NCI-H1694 (cell line): ENCODE measurements at places on chromosomes 2 and 18.

GRCh38 chr2:19272941-19273470 is 85.4 kb downstream of the OSR1 start:
- no peak for DNase-seq

- no peak for DNase-seq
Observed at GRCh38 chr2:9532421-9532820, 23.2 kb downstream of the ADAM17 start.

- no peak for DNase-seq
Observed at GRCh38 chr2:215712219-215712868, 276.5 kb upstream of the FN1 start.

- no peak for DNase-seq
Observed at GRCh38 chr18:11923450-11923849, 15.3 kb upstream of the MPPE1 start.

DNA sequence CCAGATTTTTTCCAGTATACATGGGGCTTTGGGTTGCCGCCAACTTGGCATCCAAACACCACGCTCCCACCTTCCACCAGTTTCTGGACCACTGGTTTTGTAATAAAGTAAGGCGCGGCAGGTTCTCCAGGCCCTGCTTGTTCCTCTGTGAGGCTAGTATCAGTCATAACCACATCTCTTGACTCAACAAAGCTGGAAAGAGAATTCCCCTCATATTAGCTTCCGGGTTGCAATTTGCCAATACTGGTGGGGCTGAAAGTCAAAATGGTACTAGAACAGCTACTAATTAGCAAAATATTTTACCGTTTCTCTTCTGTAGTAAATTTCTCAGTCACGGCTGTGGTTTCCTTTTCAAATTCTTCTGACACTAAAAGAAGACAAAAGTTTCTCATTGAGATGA is 25.0 kb downstream of the TTN start:
- no peak for DNase-seq

DNA sequence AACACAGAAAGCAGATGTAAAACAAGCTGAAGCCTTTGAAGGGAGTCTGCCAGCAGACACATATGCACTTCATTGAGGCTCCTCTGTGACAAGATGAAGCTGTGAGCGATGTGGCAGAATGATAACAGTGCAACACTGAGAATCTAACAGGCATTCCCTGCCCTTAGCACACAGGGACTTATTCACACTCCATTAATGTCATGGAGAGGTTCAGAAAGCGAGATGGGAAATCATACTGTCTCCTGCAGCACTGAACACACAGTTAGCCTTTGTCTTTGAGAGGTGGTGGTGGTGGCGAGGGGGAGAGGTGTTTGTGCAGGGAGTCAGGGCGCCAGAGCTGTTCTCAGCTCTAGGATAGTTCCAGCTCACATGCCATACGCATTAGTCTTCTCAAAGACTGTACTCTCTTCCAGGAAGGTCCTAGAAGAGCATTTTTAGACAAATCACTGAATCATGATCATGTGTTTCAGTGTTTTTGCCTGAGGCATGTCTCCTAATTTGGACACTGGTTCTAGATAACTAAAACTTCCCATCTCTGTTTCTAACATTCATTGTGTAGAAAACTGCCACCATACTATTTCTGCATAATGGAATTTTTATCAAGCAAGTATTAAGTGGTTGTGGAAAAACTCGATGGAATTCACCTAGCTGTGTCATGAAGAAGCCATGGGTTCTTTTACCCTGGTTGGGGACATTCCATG is 93.5 kb upstream of the ITGB6 start:
- DNase-seq, result no peak

GRCh38 chr18:35588995-35589394 is 7.5 kb downstream of the GALNT1 start:
- no peak for DNase-seq

- DNase-seq, result no peak
Observed at GRCh38 chr2:238523158-238524110, 96.7 kb downstream of the ASB1 start.

- no peak for DNase-seq
Observed at GRCh38 chr18:42977982-42978637, 137.4 kb downstream of the RIT2 start.

DNA sequence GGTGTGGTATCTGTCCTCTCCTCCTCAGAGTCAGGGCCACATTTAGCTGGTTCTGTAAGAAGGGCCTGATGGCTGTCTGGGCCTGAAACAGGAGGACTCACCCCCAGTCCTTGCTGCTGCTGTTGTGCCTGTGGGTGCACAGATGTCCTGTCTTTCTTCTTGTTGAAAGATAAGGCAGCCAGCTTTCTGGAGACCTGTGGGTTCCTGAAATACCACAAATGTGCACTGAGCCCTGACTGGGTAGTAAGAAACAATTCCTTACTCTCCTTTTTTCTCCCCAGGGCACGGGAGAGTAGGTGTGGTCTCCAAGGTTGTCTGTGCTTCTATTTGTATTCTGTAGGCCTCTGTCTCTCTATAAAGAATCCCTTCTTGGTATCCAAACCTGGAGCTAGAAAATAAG is 96.2 kb upstream of the DLX2 start:
- DNase-seq, result no peak

- no peak for DNase-seq
Observed at GRCh38 chr18:46343931-46344372, 239.8 kb downstream of the HAUS1 start.

GRCh38 chr2:37211212-37211611 is 14.9 kb downstream of the CEBPZOS start:
- DNase-seq, result no peak

- no peak for DNase-seq
Observed at GRCh38 chr2:232231554-232231953, 147.0 kb upstream of the ALPP start.

DNA sequence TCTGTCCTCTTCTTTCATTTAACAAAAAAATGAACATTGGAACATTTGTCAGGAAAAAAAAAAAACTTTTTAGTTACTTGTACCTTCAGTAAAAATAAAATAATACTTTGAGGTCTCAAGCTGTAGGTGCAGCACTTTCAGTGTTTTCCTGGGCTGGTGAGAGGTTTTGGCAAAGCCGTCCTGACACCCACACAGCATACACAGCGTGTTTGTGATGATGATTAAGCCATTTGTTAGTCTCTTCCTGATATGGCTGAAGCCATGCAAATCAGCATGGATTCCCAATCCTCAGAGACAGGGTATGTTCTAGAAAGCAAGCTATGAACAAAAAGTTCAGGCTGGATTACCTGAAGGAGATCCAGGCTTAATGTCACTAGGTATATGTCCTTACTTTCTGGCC is 236.8 kb downstream of the ZNF516 start:
- DNase-seq, result no peak

DNA sequence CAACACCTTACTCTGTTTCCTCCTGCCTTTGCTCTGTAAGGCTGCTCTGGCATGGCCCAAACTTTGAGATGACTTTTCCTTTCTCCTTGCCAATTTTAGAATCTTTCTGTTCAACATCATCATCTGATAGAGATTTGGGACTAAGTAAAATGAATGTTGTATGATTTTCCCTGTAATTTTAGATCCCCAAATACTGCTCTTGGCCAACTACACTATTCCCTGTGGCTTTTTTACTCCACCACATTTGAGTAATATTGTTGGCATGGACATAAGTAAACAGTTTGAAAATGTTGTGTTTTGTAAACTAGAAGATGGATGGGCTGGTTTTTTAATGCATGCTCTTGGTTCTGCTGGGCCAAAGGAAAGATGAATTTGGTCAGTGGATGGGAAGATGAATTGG is 12.1 kb downstream of the LTBP1 start:
- DNase-seq, result no peak

DNA sequence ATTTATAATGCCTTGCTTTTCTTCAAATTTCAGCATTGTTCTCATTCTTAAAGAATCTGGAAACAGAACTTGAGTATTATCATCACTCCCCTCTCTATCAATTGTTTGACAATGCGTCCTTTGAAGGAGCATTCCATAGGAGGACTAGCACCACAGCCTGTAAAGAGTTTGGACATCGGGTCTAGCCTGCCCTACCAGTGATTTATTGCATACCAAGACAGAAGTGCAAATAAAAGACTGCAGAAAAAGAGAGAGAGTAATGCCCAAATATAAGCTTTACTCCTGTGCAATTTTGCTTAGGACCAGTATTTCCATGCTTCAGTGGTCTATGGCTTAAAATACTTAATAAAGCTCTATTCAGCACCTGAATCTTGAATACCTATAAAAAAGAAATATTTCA is 55.4 kb upstream of the MAP2 start:
- DNase-seq, result no peak

- no peak for DNase-seq
Observed at GRCh38 chr2:157480182-157480961, 36.5 kb upstream of the CYTIP start.

GRCh38 chr2:215771241-215771640 is 242.1 kb downstream of the MREG start:
- DNase-seq, result no peak

DNA sequence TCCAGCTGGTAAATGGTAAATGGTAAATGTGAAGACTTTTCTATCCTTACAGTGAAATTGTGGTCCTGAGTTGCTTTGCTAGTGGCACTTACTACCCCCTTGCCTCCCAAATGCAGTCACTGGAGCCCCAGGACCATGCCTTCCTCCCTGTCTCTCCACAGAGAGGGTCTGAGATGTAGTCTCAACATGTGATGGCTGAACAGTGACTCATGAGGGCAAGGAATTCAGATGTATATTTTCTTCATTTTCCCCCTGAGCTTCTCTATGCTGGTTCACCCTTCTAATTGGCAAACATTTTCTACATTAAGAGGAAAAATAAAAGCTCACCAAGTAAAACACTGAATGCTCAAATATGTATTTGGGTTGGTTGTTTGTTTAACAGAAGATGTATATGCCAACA is 232.0 kb downstream of the SH3BP4 start:
- DNase-seq, result no peak

- DNase-seq, result peak; percentile 76
Observed at GRCh38 chr2:201984800-201985525, 48.7 kb upstream of the FZD7 start.

DNA sequence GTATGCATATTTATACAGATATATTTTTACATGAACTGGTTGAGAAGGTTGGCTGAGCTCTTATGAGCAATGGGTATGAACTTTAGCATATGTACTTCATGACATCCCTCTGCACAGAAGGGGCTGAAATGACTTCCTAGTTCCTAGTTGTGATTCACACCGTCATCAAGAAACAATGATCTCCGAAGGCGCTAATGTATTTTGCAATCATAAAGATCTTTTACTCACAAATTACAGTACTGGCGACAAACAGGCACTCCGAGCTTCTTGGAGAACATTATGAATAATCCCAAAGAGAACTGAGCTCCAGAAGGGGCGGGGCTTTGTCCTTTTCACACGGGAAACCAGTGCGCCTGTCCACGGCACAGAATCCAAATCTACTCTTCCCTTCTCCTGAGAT is 18.1 kb downstream of the BCL2 start:
- no peak for DNase-seq

DNA sequence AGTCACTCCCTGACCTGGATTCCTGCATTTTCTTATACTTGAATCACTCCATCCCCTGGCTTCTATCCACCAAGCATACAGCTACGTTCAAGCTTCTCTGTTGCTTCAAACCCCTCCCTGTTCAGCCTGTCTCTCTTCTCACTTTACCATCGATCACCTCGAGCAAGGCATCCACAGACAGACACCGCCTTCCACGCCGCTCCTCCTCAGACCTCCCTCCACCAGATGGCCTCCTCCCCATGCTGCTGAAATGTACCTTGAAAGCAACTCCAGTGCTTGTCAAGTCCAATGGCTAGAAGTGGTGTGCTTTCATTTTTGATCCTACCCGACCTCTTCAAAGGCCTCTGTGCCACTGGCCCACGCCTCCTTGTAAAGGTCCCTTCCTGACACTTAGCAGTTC is 131.3 kb upstream of the ACAA2 start:
- no peak for DNase-seq

- DNase-seq, result no peak
Observed at GRCh38 chr18:53387581-53387980, 836.9 kb downstream of the MBD2 start.

DNA sequence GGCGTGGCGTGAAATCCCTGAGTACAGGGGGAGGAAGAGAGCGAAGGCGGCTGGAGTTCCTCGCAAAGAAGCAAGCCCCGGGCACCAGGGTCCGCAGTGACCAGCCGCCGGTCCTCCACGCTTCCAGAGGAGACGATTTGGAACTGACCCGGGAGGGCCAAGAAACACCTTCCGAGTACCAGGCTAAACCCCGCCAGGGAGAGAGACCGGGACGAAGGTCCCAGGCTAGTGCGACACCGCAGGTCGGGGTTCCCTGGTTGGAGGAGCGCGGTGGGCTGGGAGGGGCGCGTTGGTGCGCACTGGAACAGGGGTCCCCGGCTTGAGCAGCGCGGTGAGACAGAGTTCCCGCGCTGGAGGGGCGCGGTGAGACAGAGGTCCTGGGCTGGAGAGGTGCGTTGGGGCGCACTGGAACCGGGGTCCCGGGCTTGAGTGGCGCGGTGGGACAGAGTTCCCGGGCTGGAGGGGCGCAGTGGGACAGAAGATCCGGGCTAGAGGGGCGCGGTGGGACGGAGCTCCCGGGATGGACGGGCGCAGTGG is 901 bp downstream of the WDFY1 start:
- DNase-seq, result no peak

DNA sequence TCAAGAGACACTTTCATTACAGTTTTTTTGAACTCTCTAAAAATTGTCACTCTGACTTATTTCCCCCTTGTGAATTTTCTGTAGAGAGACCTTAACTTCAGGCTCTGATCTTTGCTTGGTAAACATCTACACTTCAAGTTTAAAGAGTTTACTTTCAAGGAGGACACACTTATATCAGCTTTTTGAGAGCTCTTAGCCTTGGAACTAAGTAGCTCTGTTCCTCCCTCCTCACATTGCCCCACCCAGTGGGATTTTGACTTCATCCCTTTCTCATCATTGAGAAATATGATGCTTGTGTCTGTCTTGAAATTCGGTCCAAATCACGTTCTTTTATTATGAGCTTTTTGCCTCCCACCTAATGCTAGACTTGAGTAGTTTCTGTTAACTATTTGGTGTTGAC is 433.4 kb upstream of the MEIS1 start:
- no peak for DNase-seq

- no peak for DNase-seq
Observed at GRCh38 chr2:228268301-228268700, 86.8 kb upstream of the SPHKAP start.

DNA sequence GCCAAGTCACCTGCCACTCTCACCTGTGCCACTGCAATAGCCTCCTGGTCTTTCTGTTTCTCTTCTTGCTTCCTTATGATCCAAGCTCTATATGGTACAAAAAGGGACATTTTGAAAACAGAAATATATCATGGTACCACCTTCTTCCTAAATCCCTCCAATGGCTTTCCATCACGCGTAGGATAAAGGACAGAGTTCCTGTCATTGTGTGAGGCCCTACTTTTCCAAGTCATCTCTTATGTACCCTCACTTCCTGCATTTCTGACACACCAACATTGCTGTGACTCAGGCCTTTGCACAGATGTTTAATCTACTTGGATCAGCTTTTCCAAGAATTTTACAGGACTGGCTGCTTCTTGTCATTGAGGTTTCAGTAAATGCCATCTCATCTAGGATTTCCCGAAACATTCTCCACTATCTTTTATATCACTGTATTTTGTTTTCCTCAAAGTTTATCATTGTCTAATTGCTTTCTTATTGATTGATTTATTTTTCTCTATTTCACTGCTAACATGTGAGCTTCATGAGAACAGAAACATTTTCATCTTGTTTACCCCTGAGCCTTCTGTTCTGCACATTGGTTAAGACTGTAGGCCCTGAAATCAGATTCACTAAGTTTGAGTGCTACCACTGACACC is 426.1 kb upstream of the FANCL start:
- no peak for DNase-seq
